CD4-positive, alpha-beta memory T cell (primary cell): ENCODE measurements at places on chromosomes 4 and X.
A peak's percentile ranks its signal among the peaks of the same experiment; 100 is the strongest.

DNA sequence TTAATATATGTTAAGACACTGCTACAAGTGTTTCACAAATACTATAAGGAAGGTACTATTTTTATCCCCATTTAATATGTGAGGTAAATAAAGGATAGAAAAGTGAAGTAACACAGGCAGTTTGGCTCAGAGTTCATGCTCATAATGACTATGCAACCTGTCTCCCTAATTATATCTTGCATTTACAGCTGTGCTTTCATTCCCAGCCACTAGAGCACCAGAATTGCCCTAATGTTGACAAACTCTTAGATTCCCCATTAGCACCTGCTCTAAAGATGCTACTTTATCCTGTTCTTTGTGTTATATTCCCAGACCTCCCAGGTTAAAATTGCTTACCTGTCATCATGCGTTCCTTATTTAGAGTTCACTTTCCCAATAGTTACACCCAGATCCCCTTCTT is 833.6 kb downstream of the CCSER1 start:
- no peak for DNase-seq

DNA sequence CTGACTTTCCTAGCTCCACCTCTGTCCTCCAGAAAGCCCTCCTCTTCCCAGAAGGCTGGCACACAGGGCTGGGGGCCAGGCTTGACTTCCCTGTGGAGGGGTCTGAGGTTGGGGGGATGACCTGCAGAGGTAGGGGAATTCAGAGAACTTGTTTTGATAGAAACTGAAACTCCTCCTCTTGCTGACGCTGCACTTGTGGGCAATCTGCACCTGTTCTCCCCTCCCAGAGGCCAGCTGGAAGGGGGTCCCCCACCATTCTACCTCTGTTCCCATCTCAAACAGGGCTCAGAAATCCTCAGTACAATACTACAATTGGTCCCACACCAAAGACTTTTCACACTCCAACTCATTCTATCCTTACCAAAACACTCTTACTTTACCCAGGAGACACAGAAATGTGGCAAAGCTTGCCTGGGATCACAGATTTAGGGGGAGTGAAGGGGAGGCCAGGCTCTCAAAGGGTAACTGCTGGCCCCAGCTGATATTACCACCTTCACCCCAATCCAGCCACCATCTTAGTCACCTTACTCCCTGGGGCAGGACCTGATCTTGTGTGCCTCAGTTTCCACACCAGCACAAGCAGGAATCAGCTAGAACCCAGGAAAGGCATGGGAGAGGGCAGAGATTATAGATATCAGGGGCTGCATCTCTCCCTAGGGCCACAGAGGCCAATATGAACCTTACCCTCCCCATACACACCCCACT is 18.5 kb downstream of the OTUD5 start:
- peak; percentile 78 for DNase-seq

- no peak for DNase-seq
Observed at GRCh38 chr4:14908635-14909034, 93.6 kb upstream of the CPEB2 start.

DNA sequence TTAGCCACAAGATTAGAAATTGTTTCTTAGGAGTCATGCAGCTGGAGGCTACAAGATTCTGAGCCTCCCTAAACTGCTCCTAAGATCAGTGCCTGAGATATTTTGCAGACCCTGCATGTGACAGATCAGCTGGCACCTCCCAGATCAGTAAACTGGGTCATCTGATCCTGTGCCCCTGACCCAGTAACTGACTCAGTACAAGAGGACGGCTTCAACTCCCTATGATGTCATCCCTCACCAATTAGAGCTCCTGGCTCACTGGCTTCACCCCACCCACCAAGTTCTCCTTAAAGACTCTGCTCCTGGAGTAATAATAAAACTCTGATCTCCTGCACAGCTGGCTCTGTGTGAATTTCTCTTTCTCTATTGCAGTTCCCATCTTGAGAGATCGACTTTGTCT is 45.4 kb upstream of the PNPLA4 start:
- DNase-seq = no peak

DNA sequence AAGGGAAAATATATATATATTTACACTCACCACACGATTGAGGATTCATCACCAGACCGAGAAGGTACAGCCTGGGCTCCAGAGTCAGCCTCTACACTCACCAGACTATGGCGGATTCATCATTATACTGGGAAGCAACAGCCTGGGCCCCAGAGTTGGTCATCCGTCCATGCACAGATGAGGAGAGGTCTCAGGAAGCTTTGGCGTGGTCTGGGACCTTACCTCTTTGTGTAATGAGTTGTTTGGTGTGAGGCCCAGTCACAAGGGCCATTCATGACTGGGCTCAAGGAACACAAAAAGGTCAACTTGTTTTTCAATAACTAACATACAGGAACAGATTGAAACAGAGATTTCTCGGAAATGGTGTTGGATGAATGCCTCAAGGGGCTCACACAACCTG is 926.1 kb downstream of the FAM133A start:
- no peak for DNase-seq

- DNase-seq = no peak
Observed at GRCh38 chr4:147071209-147071740, 125.6 kb upstream of the TTC29 start.

GRCh38 chr4:11585506-11585905 is 156.8 kb upstream of the HS3ST1 start:
- DNase-seq = no peak

GRCh38 chr4:16760617-16761363 is 137.7 kb downstream of the LDB2 start:
- no peak for DNase-seq

DNA sequence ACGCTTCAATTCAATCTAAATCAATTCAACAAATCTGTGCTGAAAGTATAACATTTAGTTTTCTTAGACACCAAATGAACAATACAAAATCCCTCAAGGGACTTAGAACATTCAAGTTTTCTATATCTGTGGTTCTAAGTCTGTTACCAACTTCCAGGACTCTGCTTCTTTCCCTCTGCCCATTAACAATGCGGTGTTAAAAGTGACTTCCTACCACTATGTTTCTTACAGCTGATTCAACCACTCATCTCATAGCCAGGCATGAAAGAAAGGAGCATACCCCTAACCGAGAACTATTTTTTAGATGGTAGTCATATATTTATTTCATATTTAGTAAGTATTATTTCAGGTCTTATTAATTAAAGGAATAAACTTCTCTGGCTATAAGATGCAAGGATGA is 38.9 kb downstream of the PPA2 start:
- no peak for DNase-seq

- DNase-seq = no peak
Observed at GRCh38 chrX:113514906-113515305, 674.3 kb upstream of the AMOT start.

GRCh38 chrX:81957900-81958545 is 756.1 kb downstream of the SH3BGRL start:
- DNase-seq = no peak

- no peak for DNase-seq
Observed at GRCh38 chr4:150464523-150464922, 117.4 kb upstream of the MAB21L2 start.

- DNase-seq = no peak
Observed at GRCh38 chr4:59094505-59094904, 1984.3 kb upstream of the IGFBP7 start.

GRCh38 chr4:173418639-173419038 is 19.7 kb upstream of the SCRG1 start:
- no peak for DNase-seq
